ENCODE measurements at places on chromosomes 2 and 18. TPM values are rescaled to one million over a fixed set of nuclear protein-coding genes. Genes with fewer than 3 reads are reported as not detected.

GRCh38 chr2:136025057-136025973 is 39.9 kb upstream of the DARS1 start:
- DNase-seq: no peak

Gene CDH19
- 2.3 TPM for total RNA-seq

GRCh38 chr2:24353973-24354372 is 6.4 kb downstream of the ITSN2 start:
- no peak for DNase-seq

GRCh38 chr2:8680822-8681760 is 765 bp upstream of the ID2 start:
- DNase-seq: peak; percentile 66

- DNase-seq: peak; percentile 50
Measured at GRCh38 chr2:217394510-217395351, 534.9 kb upstream of the TNP1 start.

DNA sequence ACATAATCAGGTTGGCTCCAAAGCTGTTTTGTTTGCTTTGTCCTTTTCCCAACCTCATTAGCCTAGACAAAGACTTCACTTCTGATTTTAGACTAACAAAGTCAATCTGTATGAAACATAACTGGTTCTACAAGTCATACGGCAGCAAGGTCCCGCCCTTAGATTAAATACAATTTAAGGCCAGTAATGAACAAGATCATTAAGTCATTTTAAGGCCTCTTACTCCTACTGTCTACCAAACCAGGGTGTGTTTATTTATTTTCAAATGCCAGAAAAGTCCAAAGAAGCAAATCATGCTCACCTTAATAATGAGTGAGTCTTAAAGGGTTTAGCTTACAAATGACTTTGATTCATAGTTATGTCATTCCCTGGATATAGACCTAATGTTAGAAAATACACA is 148.4 kb upstream of the ACVR2A start:
- DNase-seq: no peak

DNA sequence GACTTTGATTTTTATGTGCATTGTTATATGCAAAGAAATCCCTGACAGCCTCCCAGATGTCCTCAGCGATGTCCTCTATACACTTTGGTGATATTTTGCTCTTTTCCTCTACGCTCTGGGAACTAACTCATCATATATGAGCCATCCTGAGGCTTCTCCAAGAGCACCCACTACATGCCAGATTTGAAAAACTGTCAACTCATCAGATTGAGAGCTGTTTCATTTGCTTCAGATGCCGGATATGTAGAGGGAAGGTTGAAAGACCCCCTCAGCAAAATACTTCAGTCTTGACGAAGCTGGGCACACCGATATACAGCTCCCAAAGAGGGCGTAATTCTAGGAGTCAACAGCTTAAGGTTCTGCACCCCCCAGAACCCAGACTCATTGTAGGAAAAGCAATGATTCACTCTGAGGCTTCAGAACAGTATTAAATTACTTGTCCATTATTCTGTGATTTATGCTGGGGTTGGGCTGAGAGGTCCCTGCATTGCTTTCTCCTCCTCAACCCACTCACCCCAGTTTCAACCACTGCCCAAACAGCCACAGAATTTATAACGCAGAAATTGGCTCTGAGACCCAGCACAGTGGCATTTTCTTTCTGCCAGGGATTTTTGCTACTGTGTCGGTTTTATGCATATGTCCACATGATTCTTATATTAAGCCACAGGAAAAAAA is 341.8 kb downstream of the ALK start:
- DNase-seq: no peak

DNA sequence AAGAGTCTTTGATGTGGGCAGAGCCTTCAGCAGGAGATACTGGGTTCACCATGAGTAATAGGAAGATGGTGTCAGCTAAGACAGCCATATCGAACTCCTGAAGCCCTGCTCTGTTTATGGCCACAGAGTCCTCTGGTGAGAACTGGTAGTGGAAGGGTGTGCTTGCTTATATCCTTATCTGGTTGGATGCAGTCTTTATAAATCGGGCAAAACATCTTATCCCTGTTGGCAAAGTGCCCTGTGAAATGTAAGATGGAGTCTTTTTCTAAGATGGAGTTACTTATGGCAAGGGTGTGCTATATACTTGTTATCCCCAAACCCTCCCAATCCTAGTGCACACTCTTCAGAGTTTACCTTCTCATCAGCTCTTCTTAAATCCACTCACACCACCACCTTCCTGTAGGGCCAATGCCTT is 190.8 kb upstream of the PARD3B start:
- no peak for DNase-seq

- DNase-seq: no peak
Measured at GRCh38 chr2:105834931-105835330, 90.2 kb downstream of the NCK2 start.

DNA sequence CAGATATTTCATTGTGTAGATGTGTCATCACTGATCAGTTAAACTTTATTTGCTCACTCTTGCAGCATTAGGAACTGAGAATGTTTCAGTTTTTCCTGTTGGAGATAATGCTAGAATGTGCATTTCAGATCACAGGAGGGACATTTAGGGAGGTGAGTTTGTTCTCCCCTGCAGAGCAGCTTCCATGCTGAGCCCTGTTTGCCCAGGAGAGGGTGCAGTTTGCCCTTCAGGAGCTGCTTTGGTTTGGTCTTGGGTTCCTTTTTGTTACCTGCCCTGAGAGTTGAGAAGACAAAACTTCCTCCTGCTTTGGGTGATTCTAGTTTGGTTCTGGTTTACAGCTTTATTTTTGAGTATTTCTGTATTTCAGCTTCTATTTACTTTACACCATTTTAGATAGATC is 49.9 kb downstream of the DGKD start:
- peak; percentile 43 for DNase-seq

Gene FHL2
- total RNA-seq: 149 TPM

DNA sequence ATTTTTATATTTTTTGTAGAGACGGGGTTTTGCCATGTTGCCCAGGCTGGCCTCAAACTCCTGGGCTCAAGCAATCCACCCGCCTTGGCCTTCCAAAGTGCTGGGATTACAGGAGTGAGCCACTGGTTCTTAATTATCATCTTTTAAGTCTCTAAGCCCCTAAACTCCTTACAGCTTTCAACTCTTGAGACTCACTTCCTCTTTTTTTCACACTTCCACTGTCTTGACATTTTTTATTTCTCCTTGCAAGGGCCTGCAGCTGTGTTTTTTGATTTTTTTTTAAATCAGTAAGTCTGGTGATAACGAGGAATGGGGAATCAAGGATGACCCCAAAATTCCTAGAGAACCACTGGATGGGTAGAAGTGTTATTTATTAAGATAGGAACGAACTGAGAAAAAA is 8.6 kb upstream of the ABCB11 start:
- DNase-seq: no peak

Gene RAB6C
- total RNA-seq: not detected

GRCh38 chr2:215660687-215661086 is 224.8 kb upstream of the FN1 start:
- peak; percentile 97 for DNase-seq

DNA sequence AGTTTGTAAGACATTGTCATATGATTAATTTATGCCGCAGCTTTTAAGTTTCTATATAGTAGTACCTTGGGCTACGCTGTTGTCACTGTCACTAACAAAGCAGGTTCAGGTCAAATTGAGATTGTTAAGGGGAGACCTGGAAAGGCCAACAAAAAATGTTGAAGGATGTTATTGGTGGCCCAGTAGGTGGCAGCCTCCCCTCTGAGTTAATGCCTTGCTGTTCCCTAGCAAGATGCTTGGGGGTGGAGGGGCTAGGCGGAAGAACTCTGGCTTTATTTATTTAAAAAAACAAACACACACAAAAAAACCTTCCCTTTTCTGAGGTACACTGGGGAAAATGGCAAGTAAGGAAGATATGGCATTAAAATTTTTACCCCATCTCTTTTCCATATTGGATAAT is 128.3 kb upstream of the ATP5MC3 start:
- peak; percentile 32 for DNase-seq

DNA sequence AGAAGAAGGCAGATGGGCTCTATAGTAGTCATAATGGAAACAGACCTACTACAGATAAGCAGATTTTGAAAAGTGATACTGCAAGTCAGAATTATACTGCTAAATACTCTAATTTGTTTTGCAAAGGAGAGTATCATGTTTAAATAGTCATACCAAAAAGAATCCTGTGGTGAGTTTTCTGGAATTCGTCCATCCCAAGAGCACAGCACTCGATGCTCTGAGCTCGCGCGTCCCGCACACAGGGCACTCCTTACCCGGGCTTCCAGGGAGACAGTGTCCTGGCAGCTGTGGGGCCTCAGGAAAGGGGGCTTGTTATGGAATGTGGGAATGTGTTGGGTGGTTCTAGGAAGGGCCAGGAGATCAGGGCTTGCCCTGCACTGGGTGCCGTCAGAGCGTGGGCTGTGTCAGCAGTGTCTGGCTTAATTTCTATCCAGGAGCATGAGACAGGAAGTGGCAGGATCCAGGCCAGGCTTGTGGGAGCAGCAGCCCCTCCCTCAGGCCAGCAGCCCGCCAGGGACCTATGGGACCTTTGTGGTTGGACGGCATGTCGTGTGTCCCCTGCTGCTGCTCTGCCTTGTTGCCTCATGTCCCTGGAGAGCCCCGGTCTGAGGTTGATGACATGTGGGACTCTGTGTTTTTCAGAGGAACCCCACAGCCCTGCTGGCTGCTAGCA is 193.2 kb upstream of the TPO start:
- peak; percentile 49 for DNase-seq

Gene TFCP2L1
- total RNA-seq: under 0.01 TPM

Data from RPMI7951 (cell line).